OCI-LY7 (cell line): ENCODE measurements at places on chromosomes 12 and 14.

- DNase-seq = peak; percentile 24
Measured at GRCh38 chr14:73452341-73453186, 5.8 kb downstream of the NUMB start.

DNA sequence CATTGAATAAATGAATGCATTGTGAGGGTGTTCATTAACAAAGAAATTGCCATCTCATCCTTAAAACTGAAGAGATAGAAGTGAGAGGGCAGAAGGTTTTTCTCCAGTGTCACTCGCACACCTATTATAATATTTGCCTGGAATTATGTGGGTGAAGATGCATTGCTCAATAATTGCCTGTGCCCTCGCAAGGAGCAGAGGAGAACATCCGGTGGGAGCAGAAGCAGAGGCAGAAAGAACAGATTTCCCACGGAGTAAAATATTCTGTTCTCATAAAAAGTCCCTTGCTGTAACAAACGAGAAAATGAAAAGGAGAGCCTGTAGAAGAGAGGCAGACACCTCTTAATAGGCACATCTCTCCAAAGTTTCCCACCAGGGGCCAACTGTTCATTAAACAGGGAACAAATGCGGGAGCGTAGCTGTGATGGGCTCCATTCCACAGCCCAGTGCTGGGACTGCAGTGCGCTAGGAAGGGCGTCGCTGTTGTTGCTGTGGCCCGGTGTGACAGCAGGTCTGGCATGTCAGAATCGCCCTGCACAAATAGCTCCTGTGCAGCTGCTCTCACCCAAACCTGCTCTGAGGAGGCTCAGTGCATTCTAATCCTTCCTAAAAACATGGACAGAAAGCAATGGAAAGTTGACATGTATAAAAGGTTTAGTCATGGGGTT lies 359.8 kb downstream of the APAF1 start:
- no peak for DNase-seq

- peak; percentile 43 for DNase-seq
Measured at GRCh38 chr14:96852823-96853422, 55.7 kb downstream of the VRK1 start.

GRCh38 chr12:88501972-88502938 lies 78.0 kb downstream of the KITLG start:
- DNase-seq = no peak

GRCh38 chr14:24339284-24340151 lies at the start of gene RIPK3:
Gene RIPK3 (minus strand): TSS chr14:24339991. CDS start chr14:24339826, 165 bp downstream.
- peak; percentile 70 for DNase-seq

GRCh38 chr12:1862973-1863372 lies 42.6 kb downstream of the LRTM2 start:
- no peak for DNase-seq

- DNase-seq = peak; percentile 66
Measured at GRCh38 chr12:52884526-52885293, 20.2 kb downstream of the KRT8 start.

- peak; percentile 41 for DNase-seq
Measured at GRCh38 chr12:106903241-106903945, 52.3 kb upstream of the TMEM263 start.

DNA sequence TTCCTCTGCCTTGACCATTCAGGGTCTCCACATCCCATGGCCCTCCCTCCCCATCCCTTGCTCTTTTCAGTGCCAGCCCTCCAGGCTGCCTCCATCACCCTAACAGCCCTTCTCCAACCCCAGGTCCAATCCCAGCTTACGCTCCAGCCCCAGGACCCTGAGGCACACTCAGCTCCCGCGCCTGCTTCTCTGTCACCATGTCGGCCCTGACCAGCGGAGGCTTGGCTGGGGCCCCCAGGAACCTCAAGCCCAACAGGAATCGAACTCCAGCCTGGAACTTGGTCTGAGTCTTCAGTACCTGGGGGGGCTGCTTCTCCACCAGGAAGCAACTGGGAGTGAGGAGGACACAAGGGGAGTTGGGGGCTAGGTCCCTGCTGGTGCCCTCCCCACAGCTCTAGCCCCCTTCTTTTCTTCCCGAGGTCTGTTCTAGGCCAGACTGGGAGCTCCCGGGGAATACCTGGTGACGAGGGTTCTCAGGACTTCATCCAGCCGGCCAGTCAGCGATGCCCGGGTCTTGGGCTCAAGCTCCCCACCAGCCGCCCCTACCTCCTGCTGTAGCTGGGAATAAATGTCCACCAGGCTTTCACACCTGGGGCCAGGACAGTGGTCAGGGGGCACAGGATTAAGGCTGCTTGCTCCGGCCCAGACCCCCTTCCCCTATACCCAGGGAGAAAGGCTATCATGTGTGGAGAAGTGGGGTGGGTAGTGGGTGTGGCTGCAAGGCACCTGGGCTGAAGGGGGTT lies 6.0 kb downstream of the STAT6 start:
- DNase-seq = no peak

- DNase-seq = no peak
Measured at GRCh38 chr12:62899568-62900390, 35.2 kb downstream of the PPM1H start.

- no peak for DNase-seq
Measured at GRCh38 chr12:22577667-22578066, 33.3 kb upstream of the C2CD5 start.
